Transverse colon (tissue), 4 donors: ENCODE measurements at places on chromosomes 13 and 19. TPM values are rescaled to one million over a fixed set of nuclear protein-coding genes. Genes with fewer than 3 reads are reported as not detected.
A peak's percentile ranks its signal among the peaks of the same experiment; 100 is the strongest.

DNA sequence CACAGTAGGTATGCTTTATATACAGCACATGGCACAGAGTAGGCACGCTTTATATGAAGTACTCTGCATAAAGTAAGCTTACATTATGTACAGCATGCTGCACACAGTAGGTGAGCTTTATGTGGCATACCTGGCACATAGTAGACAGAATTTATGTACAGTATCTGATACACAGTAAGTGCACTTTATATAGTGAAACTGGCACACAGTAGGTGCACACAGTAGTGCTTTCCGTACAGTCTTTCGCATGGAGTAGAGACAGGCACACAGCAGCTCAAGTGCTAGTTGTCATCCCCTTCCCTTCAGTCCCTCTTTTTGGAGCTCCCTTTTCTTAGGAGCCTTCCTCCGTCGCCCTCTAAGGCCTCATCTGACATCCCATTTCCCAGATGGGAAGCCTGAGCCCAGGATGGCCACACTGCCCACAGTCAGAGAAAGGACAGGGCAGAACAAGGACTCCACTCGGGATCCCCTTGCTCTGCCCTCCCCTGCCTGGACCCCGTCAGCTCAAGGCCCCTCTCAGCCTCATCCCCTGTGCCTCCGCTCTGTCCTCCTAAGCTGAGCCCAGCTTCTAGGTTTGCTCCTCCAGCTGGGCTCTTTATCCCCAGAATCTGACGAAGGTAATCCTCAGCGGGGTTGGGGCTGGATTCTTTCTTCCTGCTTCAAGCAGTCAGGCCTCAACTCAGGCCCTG is 852 bp upstream of the CYP4F12 start:
- no peak for DNase-seq

DNA sequence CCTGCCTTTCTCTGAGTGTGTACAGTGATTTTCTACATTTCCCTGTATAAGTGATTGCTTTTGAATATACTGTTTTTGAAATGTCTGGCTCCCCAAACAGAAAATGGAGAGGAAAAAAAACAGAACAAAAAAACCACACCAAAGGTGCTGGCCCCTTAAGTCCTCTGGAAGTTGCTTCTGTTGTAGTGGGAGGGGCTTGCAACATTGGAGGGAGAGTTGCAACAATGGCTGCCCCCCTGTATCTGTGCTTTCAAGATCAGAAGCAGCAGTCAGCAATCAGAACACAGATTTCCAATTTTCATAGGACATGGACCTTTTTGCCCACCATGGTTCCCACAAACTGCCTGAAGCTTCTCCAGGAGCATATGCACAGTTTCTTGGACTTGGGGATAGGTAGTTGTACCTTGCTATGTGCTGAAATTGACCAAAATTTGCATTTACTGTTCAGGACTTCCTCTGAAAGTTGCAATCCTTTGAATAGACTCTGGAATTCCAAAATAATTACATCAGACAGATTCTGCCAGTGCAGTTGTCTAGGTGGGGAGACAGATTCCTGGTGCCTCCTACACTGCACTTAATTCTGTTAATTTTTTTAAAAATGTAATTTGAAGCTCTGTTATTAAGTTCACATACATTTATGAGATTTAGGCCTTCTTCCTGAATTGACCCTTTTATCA is 13.8 kb downstream of the BIVM start:
- no peak for DNase-seq

- DNase-seq, result peak; percentile 59
Observed at GRCh38 chr13:94548821-94549231, 47.1 kb downstream of the TGDS start.

GRCh38 chr13:112809332-112810315 is 119.8 kb downstream of the ATP11A start:
- DNase-seq, result no peak

DNA sequence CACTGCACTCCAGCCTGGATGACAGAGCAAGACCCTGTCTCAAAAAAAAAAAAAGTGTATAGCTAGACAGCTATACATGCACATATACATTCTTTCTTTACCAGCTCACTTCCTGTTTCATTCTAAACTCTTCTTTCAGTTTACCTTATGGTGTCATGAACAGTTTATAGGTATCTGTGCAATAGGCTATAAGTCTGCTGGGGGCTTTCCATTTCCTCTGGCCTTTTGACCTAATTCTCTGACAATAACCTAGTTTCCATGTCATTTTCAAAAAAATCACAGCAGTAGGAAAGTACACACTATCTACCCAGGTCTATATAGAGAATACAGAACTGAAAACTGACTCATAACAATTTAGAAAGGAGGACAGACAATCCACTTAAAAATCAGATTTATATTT is 24.4 kb upstream of the URAD start:
- DNase-seq, result no peak

GRCh38 chr13:57627663-57628062 is 3.9 kb upstream of the PCDH17 start:
- no peak for DNase-seq

DNA sequence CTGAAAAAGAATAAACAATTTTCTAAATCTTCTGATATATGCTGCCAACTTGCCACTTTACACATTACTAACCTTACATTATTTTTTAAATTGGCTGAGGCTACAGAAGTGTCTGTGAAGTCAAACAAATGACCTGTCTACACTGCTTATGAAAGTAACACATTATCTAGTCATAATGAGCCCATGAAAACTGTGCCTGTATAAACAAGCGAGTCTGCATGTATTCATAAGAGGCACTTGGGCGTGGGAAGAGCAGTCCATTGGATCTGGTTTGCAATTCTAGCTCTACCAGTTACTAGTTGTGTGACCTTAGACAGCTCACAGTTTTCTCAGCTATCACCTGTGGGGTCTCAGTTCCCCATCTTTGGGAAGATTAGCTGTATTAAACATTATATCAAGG is 3.1 kb downstream of the VPS36 start:
- DNase-seq, result no peak

DNA sequence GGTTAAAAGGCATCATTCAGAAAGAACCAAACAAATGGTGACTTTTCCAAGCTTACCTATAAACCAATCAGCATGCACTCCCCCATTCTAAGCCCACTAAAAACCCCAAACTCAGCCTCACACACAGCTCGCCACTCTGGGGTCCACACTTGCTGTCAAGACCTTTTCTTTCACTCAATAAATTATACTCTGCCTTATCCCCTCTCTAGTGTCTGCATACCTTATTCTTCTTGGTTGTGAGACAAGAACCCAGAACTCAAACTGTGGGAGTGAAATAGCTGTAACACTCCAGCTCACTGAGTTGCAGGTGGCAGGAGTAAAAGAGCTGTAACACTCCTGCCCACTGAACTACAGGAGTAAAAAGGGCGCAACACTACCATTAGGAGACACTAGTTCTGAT is 559.0 kb downstream of the TBC1D4 start:
- no peak for DNase-seq

DNA sequence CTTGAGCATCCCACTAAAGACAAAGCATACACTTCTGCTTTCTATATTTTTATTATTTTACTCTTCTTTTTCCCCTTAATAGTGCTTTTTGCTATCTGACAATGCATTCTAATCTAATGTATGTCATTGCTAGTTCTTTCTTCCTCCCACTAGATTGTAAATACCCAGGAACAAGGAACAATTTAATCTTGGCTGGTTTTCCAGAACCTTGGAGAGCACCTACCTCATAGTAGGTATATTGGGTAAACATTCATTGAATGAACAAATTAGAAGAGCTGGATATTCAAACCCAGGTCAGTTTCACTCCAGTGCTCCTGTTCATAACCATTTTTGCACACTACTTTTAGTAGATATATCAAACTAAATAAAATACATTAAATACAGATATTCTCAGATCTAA is 1617.6 kb upstream of the SLC10A2 start:
- DNase-seq, result no peak

- DNase-seq, result no peak
Observed at GRCh38 chr19:37128821-37129177, 43.7 kb downstream of the ZNF585A start.

DNA sequence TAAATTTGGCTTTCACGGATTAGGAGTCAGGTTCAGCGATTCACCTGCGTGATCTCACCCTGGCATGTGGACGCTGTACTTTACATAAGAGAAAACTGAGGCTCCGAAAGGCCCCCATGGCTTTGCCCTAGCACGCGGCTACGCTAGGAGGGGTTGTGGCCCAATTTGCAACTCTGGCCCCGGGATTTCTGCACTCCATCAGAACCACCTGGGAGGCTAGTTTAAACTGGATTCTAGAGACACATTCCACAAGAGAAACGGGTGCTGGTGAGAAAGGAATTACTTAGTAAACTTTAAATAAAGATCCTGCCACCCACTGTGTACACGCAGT is 6.2 kb downstream of the BCL3 start:
- DNase-seq, result no peak

DNA sequence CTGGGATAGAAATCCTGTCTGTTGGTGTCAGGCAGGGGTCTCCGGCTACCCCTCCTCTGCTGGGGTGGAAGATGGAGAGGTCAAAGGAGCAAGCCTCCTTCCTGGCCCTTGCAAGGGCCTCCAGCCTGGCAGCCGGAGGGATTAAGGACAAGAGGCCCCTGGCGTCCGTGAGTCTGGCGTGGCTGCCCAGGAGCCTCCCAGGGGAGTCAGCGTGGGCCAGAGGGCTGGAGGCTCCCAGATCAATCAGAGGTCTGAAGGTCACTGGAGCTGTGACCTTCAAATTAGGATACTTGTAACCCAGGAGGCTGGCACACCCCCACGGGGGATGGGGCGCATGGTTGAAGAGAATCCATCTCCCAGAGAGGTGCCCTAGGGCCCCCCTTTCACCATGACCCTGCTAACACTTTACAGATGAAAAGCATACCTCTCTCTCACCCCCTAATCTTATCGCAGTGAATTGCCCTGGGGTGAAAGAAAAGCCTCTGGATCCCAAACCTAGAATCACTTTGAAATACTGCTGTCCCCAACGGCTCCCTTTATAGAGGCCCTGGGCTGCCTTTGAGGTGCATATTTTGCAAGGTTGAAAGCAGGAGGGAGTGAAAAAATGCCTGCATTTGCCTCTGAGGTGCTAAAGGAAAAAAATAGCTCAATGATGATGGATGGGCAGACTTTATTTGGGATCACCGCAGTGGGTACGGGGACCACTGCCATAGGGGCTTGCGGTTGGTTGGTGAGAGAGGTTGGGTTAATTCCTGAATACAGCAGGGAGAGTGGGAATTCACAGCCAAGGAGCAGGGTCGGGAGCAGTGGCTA is 44.9 kb upstream of the PEG3 start:
- no peak for DNase-seq

GRCh38 chr19:32976223-32976805 is 4.3 kb downstream of the FAAP24 start:
- peak; percentile 83 for DNase-seq

- no peak for DNase-seq
Observed at GRCh38 chr19:54424201-54424600, 8.9 kb downstream of the TTYH1 start.

- DNase-seq, result peak; percentile 21
Observed at GRCh38 chr19:35501684-35502083, 11.4 kb upstream of the KRTDAP start.

- DNase-seq, result no peak
Observed at GRCh38 chr13:84946192-84946591, 853.0 kb downstream of the SLITRK6 start.

GRCh38 chr13:98189841-98190505 is 12.9 kb upstream of the RNF113B start:
- no peak for DNase-seq

- no peak for DNase-seq
Observed at GRCh38 chr19:14315433-14315832, 65.8 kb upstream of the ADGRE5 start.

- no peak for DNase-seq
Observed at GRCh38 chr13:44627441-44627840, 51.3 kb upstream of the TSC22D1 start.

DNA sequence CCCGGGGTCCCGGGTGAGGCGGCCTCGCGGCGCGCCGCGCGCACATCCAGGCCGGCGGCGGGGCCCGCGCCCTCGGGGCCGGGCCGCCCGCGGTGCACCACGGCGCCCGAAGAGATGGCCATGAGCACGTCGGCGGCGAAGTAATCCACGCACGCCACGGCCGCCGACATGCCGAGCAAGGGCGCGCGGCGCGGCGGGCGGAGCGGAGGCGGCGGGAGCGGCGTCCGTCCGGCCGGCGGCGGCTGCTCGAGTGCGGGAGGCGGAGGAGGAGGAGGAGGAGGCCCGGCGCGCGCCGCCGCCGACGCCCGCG is at the start of gene KLF16:
TSS of gene KLF16 (minus strand) at position 252 of the 310 bp plus-strand sequence. CDS start at position 170, 82 bp downstream.
- DNase-seq, result no peak

DNA sequence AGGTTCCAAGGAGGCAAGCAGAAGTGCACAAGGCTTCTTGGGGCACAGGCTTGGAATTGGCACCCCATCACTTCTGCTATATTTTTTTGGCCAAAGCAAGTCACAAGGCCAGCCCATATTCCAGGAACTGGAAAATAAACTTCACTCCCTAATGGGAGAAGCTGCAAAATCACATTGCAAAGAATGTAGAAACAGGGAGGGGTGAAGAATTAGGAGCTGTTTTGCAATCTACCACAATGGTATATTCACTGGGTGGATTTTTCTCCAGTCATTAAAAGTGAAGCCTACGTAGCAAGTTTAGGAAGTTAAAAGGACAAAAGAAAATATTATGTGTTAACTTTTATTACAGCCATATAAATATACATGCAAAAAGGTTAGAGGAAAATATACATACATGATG is 464.8 kb downstream of the COG6 start:
- DNase-seq, result no peak

- peak; percentile 35 for DNase-seq
Observed at GRCh38 chr19:4557971-4558941, 1.2 kb downstream of the SEMA6B start.

The TUBGCP3 gene
- 27.7 TPM for total RNA-seq

The FFAR1 gene
- total RNA-seq, result not detected

The TEX101 gene
- total RNA-seq, result not detected

The ZSCAN4 gene
- total RNA-seq, result not detected

The CLPTM1 gene
- total RNA-seq, result 92.3 TPM

The OR7C1 gene
- total RNA-seq, result not detected

The NBEA gene
- 21.1 TPM for total RNA-seq

The NLRP12 gene
- not detected for total RNA-seq

The CYP2F1 gene
- total RNA-seq, result not detected

The MAG gene
- total RNA-seq, result not detected

The RELB gene
- total RNA-seq, result 11.9 TPM

The MAST1 gene
- 2.4 TPM for total RNA-seq

The PLK5 gene
- not detected for total RNA-seq
